Fibroblast of lung (primary cell): ENCODE measurements at places on chromosomes 16 and 17. TPM values are rescaled to one million over a fixed set of nuclear protein-coding genes. Genes with fewer than 3 reads are reported as not detected.

The PIGQ gene
- polyA plus RNA-seq, result 11.2 and 13.0 TPM in 2 replicates

The MAPT gene
- 0.09 and 0.17 TPM in 2 replicates for polyA plus RNA-seq

The KRTAP4-5 gene
- not detected in 2 replicates for polyA plus RNA-seq

- no peaks in the 10 kb centered on the region for H3K4me1 ChIP-seq
- H3K27me3 ChIP-seq, result no peaks in the 10 kb centered on the region
- no peaks in the 10 kb centered on the region for H3K36me3 ChIP-seq
Measured at GRCh38 chr17:63308272-63308671, 137.8 kb downstream of the CYB561 start.

The C17orf50 gene
- polyA plus RNA-seq, result not detected in 2 replicates

GRCh38 chr16:48546774-48547173, 63.2 kb downstream of the N4BP1 start:
- DNase-seq, result no peak
- no peak overlapping the region for H3K4me3 ChIP-seq
- no peaks in the 10 kb centered on the region for H3K27me3 ChIP-seq
- peaks cover 4% of the 10 kb centered on the region for H3K36me3 ChIP-seq

DNA sequence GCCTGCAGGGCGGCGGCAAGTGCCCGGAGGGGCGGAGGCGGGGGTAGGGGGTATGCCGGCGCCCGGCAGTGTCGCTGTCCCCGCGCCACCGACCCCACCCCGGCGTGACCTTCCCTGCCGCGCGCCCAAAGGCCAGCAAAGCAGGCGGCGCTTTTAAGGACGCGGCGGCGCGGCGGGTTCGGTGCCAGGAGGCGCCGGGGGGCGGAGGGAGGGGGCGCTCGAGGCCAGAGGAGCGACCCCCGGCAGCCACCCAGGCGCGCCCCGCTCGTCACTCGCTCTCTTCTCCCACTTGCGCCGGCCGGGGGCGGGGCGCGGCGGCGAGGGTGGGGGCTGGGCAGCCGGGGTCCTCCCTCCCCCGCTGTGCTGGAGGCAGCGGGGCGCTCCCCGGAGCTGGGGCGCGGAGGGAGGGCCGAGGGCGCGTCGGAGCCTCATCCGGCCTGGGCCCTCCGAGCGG, 8.6 kb upstream of the BAHCC1 start:
- H3K36me3 ChIP-seq, result no peaks in the 10 kb centered on the region
- H3K4me1 ChIP-seq, result peaks cover 26% of the 10 kb centered on the region
- no peaks in the 10 kb centered on the region for H3K27me3 ChIP-seq
- peak overlapping the region; percentile 85 for H3K27ac ChIP-seq
- peak overlapping the region; percentile 74 for H3K4me3 ChIP-seq
- DNase-seq, result no peak

GRCh38 chr16:73764321-73764720, 532.3 kb upstream of the PSMD7 start:
- no peak for DNase-seq
- H3K27me3 ChIP-seq, result no peaks in the 10 kb centered on the region
- no peaks in the 10 kb centered on the region for H3K36me3 ChIP-seq
- H3K4me3 ChIP-seq, result no peak overlapping the region

DNA sequence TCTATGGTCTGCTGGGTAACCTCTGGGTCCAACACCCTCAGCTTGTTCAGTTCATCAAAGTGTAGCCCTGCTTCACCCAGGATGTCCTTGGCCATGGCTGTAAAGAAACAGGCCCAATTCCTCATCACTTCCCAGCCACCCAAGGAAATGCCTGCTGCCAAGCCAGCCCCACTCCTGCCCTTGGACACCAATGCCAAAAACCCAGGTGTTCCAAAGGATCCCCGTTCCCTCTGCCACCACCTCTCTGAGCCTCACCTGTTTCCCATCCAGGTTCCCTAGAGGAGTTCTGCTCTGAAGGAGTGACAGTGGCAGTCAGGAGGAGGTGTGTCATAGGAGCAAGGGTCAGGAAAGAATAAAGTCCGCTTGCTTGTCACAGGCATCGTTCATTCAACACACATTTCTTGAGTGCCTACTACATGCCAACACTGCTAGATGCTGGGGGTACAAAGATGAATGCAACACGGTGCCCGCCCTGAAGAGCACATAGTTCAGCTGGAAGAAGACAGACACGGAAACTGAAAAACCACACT, 3.3 kb downstream of the IFT20 start:
- H3K36me3 ChIP-seq, result peaks cover 10% of the 10 kb centered on the region
- peaks cover 15% of the 10 kb centered on the region for H3K4me1 ChIP-seq
- no peak overlapping the region for H3K27ac ChIP-seq
- no peak overlapping the region for H3K4me3 ChIP-seq
- DNase-seq, result no peak

DNA sequence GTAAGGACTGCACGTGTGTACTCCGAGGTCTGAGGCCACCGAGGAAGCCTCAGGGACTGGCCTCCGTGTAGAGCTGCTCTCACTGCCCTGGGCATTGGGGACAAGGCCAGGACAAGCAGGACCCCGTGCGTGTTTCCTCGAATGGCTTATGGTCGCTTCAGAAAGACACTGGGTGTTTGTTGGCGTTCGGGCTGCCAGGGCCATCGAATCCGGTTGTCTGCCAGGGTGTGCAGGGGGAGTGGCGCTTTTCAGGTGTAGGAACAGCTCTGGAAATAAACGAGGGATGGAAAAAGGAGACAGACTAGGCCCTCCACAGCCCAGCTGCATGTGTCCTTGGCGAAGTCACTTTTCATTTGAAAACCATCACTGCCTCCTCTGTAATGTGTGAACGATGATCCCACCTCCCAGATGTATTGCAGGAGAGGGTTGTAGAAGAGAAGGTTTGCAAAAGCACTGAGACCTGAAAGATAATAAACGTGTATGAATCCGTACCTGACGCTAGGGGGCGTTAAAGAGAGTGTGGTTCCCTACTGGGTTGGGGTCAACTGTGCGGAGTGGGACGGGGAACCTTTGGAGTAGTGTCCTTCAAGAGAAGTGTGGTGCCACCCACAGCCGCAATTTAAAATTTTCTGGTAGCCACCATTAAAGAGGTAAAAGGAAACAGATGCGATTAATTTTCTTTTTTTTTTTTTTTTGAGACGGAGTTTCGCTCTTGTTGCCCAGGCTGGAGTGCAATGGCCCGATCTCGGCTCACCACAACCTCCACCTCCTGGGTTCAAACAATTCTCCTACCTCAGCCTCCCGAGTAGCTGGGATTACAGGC, 2.1 kb upstream of the ZSCAN10 start:
- H3K4me1 ChIP-seq, result peaks cover 3% of the 10 kb centered on the region
- H3K36me3 ChIP-seq, result no peaks in the 10 kb centered on the region
- peak; percentile 24 for DNase-seq
- H3K27ac ChIP-seq, result no peak overlapping the region
- H3K27me3 ChIP-seq, result peaks cover 12% of the 10 kb centered on the region
